ENCODE measurements at places on chromosomes 2 and 18.

GRCh38 chr2:60936757-60937156, 55.4 kb downstream of the REL start:
- DNase-seq, result no peak

- no peak for DNase-seq
Observed at GRCh38 chr2:161207941-161208340, 47.7 kb downstream of the TANK start.

GRCh38 chr18:62953663-62954062, 238.3 kb downstream of the PHLPP1 start:
- DNase-seq, result no peak

- no peak for DNase-seq
Observed at GRCh38 chr18:10060841-10061240, 147.0 kb downstream of the VAPA start.

DNA sequence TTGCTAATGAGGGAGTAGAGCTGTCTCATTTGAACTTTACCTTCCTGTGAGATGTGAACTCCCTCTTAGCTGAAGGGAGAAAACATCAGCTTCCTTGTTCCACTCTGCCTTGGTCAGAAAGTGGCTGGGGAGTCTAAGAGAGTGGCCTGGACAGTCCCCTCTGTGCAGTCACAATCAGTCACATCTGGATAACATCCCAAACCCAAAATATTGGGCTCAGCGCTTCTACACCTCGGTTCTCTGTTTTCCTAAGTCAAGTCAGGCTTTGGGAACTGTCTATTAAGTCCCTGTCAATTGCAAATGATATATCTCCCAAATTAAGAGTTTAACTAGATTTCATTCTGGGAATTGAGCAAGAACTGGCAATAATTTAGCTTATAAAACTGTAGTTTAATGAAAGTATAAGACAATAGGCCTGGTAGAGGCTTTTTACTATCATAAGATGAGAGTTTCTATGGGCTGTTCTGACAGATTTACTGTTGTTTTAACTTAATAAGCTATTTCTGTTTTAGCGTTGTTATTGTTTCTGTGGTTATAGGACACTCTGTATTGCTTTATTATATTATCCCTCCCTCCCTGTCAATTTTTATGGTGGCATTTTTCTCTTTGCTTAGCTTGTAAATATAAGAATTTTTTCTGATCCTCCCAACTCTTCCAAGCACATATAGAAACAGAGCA, 135.1 kb upstream of the LHCGR start:
- DNase-seq, result no peak
